ENCODE measurements at places on chromosomes 6 and 20.
A peak's percentile ranks its signal among the peaks of the same experiment; 100 is the strongest.

- DNase-seq = no peak
Observed at GRCh38 chr6:129455126-129455769, 254.7 kb downstream of the ARHGAP18 start.

DNA sequence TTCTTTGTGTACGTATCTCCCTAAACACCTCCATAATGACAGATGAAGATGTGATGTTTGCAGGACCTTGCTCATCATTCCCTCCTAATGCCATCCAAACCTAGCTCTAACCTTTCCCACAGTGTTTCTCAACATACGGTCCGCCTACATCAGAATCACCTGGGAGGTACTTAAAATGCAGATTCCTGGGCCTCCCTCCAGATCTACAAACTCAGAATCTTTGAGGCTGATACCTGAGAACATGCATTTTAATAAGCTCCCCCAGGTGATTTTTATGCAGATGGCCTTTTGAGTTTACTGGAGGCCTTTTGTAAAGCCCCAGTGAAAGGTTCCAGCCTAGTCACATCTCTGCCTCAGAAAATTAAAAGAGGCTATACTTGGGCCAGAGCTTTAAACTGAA lies 40.5 kb downstream of the METTL24 start:
- no peak for DNase-seq

GRCh38 chr6:42661540-42662153 lies 60.8 kb downstream of the PRPH2 start:
- peak; percentile 83 for DNase-seq

DNA sequence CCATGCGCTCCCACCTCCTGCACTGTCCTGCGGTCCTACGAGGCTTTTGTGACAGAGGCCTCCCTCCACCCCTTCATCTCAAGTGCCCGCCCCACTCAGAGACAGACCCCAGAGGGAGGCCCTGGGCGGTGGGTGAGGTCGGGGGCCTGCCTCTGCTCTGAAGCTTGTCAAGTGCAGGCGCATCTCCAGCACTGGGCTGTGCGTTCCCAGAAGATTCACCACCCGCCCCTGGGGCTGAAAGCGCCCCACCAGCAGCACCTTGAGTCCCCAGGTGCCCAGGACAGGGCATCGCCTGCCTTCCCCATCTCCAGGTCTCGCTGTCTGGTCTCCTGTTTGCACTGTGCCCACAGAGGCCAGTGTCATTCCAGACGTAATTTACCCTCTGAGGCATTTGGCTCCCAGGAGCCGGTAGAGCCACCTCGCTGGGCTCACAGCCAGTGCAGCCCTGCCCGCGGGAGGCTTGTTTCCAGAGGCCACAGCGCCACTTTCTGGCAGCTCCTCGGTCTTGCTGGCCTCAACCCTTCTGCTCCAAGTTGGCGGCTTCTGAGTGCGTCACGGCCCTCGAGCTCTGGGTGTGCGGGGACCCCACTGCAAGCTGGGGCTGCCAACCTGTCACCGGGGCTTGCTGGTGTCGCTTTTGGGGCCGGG lies 191.1 kb downstream of the TAF4 start:
- no peak for DNase-seq

DNA sequence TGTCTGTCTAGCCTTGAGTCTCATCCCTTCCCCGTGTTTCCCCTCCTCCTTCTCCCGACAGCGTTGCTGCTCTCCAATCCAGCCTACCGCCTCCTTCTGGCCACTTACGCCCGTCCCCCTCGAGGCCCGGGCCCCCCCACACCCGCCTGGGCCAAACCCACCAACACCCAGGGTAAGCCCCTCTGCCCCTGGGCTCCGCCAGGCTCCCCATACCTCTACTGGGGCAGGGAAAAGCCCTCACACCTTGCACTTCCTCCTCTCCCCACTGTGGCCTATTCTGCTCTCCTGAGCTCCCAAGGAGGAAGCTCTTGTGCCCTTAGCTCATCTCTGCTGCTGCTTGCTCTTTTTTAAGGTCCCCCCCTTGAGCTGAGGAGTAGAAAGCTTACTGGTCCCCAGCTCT lies 11.0 kb downstream of the DDR1 start:
- DNase-seq = no peak

GRCh38 chr6:90301816-90302215 lies 5.2 kb upstream of the BACH2 start:
- no peak for DNase-seq

DNA sequence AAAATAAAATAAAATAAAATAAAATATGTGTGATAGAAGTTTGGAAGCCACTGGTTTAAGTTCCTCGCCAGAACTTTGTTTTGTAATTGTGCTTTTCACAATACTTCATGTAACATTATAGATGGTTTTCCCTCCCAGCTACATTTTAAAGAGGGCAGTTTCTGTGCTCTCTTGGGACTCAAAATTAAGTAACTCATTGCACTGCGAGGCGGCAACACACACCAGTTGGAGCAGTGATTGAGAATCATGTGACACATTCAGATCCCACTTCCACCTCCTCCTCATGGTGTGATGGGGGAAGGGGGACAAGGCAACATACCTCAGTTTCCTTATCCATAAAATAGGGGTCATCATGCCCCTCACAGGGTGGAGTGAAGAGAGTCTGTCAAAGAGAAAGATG lies 7.5 kb downstream of the C2 start:
- DNase-seq = no peak

GRCh38 chr6:39558079-39558478 lies 167.1 kb downstream of the KIF6 start:
- DNase-seq = no peak
